ENCODE measurements at places on chromosomes 4 and X.
A peak's percentile ranks its signal among the peaks of the same experiment; 100 is the strongest.

GRCh38 chrX:38578167-38578566 is 16.8 kb downstream of the TSPAN7 start:
- peak; percentile 2 for DNase-seq

GRCh38 chrX:48883729-48884128 is 13.8 kb downstream of the TIMM17B start:
- no peak for DNase-seq

GRCh38 chr4:24248674-24249630 is 335.4 kb downstream of the DHX15 start:
- no peak for DNase-seq

- peak; percentile 39 for DNase-seq
Measured at GRCh38 chr4:151324124-151324751, 1.2 kb downstream of the SH3D19 start.

DNA sequence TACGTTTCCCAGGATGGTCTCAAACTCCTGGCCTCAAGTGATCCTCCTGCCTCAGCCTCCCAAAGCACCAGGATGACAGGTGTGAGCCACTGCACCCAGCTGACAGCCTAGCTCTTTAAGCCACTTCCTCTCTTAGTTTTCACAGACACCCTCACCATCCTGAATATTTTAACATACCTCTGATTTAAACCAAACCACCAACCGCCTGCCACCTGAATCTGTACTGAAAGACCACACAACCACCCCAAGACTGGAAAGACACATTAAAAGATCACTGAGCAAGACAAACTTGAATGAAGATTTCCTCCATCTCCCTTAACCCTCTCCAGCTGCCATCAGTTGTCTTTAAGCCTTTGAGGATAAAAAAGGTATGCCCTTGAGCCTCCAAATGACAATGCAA is 110.6 kb downstream of the SH3KBP1 start:
- no peak for DNase-seq

- DNase-seq = no peak
Measured at GRCh38 chr4:165443276-165443675, 64.5 kb downstream of the CPE start.

GRCh38 chr4:24236532-24236931 is 346.7 kb upstream of the PPARGC1A start:
- no peak for DNase-seq

DNA sequence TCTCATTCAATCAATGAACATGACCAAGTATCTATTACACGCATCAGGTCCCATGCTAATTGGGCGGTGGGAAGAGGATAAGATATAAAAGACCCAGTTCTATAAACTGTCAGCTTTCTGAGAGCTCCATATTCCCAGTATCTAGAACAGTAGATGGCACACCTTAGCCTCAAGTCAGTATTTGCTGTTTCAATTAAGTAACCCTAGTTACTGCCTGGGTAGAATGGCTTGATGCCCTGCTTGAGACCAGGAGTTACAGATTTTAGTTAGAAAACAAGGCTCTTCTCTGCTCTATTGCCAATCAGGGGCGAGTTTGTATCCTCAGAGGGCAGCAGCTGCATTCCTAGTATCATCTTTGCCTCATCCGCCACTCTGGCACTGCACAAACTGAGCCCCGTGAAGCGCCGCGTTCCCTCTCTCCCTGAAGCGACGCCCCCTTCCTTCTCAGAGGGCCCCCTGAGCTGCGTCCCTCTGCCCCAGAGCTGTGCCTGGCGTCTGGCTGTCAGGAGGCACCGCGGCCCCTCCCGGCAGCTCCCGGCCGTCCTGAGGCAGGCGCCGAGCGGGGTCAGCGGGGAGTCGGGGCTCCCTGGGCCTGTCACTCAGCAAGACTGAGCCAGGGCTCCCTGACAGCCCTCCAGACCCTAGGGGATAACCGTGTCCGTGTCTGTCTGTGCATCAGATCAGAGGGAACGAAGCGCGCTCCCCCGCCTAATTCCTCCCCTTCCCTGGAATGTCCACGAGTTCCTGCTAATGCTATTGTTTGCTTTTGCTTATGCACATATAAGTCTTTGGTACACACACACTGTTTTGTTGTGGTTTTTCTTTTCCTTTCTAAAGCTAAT is 212.4 kb upstream of the TTC29 start:
- DNase-seq = peak; percentile 48

DNA sequence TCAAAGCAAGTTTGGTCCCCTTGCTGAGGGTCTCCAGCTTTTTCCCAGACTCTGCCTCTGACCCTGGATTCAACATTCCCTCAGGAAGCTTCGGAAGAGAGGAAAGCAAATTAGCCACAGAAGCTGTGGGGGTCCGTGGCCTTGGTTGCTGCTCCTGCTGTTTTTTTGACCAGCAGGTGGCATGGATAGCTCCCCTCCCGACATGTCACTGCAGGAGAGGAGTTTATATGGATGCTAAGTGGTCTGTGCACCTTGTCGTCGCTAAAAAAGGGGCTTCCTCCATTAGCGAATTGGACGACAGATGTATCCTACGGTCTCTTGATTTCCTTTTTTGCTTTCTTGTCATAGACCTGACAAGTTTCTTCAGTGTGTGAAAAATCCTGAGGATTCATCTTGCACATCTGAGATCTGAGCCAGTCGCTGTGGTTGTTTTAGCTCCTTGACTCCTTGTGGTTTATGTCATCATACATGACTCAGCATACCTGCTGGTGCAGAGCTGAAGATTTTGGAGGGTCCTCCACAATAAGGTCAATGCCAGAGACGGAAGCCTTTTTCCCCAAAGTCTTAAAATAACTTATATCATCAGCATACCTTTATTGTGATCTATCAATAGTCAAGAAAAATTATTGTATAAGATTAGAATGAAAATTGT is 70.2 kb downstream of the CD38 start:
- no peak for DNase-seq

DNA sequence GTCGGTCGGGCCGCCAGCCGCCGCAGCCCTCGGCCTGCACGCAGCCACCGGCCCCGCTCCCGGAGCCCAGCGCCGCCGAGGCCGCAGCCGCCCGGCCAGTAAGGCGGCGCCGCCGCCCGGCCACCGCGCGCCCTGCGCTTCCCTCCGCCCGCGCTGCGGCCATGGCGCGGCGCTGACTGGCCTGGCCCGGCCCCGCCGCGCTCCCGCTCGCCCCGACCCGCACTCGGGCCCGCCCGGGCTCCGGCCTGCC is 213 bp downstream of the NFKB1 start:
- DNase-seq = no peak

DNA sequence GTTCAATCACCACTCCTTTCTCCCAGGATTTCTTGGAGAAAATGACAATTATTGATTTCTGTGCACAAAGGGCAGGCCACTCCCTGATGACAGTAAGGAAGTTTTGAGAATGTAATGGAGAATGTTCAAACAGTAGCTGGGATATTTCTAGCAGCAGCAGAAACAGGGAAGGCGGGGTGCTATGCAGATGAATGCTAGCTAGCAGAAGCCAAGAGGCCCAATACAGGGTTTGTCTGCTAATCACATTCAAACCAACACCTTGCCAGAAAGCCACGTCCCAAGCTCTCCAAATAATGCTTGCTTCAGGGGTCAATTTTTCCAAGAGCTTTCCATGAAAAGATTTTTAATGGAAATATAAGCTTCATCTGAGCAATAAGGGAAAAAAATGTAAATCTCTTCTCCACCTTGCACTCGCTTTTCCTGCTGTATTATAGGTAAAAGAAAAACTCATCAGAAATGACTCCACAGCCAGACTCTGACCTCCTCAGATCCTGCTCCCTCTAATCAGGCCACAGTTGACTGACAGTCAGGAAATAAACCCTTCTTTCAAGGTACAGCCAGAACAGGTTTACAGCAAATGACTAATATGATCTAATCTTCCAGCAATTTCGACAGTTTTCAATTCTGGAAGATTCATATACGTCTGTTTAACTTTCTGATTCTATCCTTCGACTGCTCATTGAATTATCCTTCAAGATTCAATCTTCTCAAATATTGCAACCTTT is 84.7 kb upstream of the PCDH19 start:
- DNase-seq = no peak

- no peak for DNase-seq
Measured at GRCh38 chr4:184444215-184444952, 30.0 kb downstream of the IRF2 start.

DNA sequence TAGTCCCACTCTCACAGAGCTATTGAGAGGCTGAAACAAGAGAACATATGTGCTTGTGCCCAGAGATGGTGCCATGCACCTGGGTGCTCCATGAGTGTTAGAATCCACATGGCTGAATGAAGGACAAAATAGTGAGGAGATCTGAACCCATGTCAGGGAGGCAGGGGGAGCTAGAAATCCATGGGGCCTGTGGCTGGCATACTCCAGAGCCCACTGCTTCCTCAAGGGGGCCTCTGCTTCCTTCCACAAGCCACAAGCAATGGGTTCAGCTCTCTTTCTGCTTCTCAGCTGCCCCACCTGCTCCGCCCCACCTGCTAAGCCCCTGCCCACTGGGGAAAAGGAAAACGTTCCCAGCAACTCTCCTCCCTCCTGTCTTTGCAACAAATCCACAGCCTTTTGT is 46.1 kb downstream of the PJA1 start:
- DNase-seq = no peak

- DNase-seq = no peak
Measured at GRCh38 chr4:26388671-26389070, 67.9 kb downstream of the RBPJ start.

GRCh38 chrX:20947411-20947912 is 426.8 kb upstream of the CNKSR2 start:
- DNase-seq = no peak

GRCh38 chr4:2649604-2650114 is 106.5 kb downstream of the TNIP2 start:
- no peak for DNase-seq

DNA sequence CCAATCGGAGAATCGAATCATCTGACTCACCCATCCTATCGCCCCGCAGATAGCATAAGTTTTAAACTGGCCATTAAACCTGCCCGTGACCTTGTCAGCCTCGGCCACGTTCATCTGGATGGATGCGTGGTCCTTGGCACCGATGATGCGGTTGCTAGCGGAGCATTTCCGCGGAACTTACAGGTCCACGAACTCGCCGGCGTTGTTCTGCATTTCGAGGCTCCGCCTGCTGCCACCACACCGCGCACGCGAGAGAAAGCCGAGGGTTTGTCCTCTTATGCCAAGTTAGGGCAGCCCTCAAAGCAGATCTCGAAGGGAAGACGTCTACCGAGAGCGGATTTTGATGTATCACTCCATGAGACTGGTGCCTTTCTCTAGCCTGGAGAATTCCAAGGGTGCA is 30.1 kb upstream of the TAPT1 start:
- DNase-seq = no peak

GRCh38 chrX:112735147-112735546 is 55.4 kb upstream of the LHFPL1 start:
- DNase-seq = no peak

- no peak for DNase-seq
Measured at GRCh38 chr4:55030589-55030988, 94.8 kb downstream of the KDR start.

- DNase-seq = no peak
Measured at GRCh38 chr4:87108142-87108546, 112.3 kb downstream of the KLHL8 start.

DNA sequence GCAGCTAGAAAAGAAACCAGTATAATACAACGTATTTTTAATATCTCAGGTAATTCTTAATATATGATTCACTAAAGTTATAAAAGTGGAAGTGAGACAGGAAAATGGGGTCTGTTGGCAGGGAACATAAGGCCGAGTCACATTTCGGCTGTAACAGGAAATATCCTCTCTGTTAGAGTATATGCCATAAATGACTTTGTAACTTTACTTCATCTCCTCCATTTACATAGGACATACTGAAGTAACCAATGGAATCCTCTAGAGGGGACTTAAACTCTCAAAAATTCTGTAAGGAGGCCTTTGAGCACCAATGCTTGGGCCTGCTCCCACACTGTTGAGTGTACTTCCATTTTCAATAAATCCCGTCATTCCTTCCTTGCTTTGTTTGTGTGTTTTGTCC is 71.3 kb downstream of the ANKRD17 start:
- DNase-seq = no peak

DNA sequence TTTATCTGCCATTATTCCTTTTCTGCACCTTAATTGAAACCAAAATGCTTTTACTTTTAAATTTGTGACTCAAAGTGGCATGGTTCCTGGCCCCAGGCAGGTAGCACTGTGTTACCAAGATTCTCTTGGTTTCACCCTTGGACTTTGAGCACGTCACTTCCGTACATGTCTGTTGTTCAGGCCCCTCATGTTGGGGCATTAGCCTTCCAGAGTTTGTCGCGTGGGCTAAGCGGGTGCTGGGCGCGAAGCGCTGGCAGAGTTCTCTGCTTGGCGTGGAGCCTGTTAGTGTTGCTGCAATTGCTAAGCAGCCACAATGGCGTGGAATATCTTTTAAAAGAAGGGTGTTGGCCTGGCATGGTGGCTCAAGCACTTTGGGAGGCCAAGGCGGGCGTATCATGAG is 14.0 kb upstream of the TADA2B start:
- DNase-seq = no peak

- no peak for DNase-seq
Measured at GRCh38 chr4:152990471-152991131, 54.5 kb downstream of the FHDC1 start.

DNA sequence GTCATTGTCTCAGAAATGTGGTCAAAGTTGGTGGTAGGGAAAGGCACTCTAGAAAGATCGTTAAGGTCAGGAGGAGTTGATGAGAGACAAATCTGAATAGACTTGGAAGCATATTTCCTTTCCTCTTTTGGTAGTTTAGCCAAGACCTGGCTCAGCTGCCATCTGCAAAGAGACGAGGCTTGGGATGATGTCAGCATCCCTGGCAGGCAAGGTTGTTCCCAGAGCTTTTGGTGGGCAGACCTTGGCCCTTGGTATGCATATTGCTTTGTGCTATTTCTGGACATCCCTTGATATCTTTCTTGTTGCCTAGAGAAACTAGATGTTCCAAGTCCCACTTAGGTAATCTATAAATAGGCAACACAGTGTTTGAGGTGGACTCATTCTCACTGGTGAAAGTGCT is 82.4 kb upstream of the NAF1 start:
- DNase-seq = no peak

GRCh38 chr4:144547678-144548298 is 98.2 kb upstream of the HHIP start:
- DNase-seq = no peak

All from left kidney (tissue), 8 donors.